Endodermal cell (in vitro differentiated cells): ENCODE measurements at places on chromosomes 5 and 9. TPM values are rescaled to one million over a fixed set of nuclear protein-coding genes. Genes with fewer than 3 reads are reported as not detected.

- no peak overlapping the region for H3K4me3 ChIP-seq
- H3K4me1 ChIP-seq, result peaks cover 8% of the 10 kb centered on the region
- no peaks in the 10 kb centered on the region for H3K27me3 ChIP-seq
- peak; percentile 82 for DNase-seq
- no peaks in the 10 kb centered on the region for H3K36me3 ChIP-seq
Measured at GRCh38 chr9:127545196-127546124, 66.6 kb upstream of the STXBP1 start.

- peaks cover 15% of the 10 kb centered on the region for H3K4me1 ChIP-seq
- no peak overlapping the region for H3K4me3 ChIP-seq
- DNase-seq, result no peak
- no peaks in the 10 kb centered on the region for H3K27me3 ChIP-seq
- H3K27ac ChIP-seq, result no peak overlapping the region
Measured at GRCh38 chr5:65032250-65032649, 263.5 kb downstream of the CWC27 start.

The GRM6 gene
- total RNA-seq, result not detected in 3 replicates

GRCh38 chr5:61332851-61333320 is 828 bp downstream of the ZSWIM6 start:
- H3K27me3 ChIP-seq, result peaks cover 21% of the 10 kb centered on the region
- peaks cover 7% of the 10 kb centered on the region for H3K4me1 ChIP-seq
- peaks cover 6% of the 10 kb centered on the region for H3K36me3 ChIP-seq
- DNase-seq, result peak; percentile 70

The TMEM252 gene
- total RNA-seq, result not detected in 2 replicates

The AQP7 gene
- total RNA-seq, result not detected in 2 replicates

- H3K27me3 ChIP-seq, result no peaks in the 10 kb centered on the region
- no peak overlapping the region for H3K27ac ChIP-seq
- H3K4me1 ChIP-seq, result peaks cover 13% of the 10 kb centered on the region
- H3K4me3 ChIP-seq, result no peak overlapping the region
Measured at GRCh38 chr5:154813736-154814135, 36.7 kb downstream of the FAXDC2 start.

The ADAMTS2 gene
- total RNA-seq, result 2.6 and 3.7 TPM in 2 replicates

The CHMP5 gene
- 62.2 and 62.9 TPM in 2 replicates for total RNA-seq

GRCh38 chr5:112417931-112418658 is 982 bp downstream of the EPB41L4A start:
- peaks cover 72% of the 10 kb centered on the region for H3K27me3 ChIP-seq
- H3K4me1 ChIP-seq, result peaks cover 20% of the 10 kb centered on the region
- no peaks in the 10 kb centered on the region for H3K36me3 ChIP-seq
- H3K27ac ChIP-seq, result no peak overlapping the region
- peak overlapping the region; percentile 85 for H3K4me3 ChIP-seq

DNA sequence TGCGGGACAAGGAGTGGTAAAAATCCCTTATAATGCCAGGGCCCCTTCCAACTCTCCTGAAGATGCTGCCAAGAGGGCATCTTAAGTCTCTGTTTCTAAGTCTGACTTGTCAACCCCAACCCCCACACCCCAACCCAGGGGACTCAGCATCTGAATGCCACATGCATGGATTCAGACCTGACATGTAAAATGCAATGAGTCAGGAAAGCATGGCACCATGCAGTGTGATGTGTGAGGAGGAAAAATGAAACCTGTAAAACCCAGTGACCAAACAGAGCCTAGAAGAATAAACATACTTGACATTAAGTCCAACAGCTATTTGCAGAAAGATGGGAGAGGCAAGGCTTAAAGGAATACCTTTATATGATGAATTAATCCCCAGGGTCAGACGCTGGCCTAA is 112.4 kb downstream of the ASTN2 start:
- no peaks in the 10 kb centered on the region for H3K4me1 ChIP-seq
- no peak for DNase-seq
- H3K4me3 ChIP-seq, result no peak overlapping the region
- H3K27ac ChIP-seq, result no peak overlapping the region

The PPP3R2 gene
- total RNA-seq, result not detected in 3 replicates
